ENCODE measurements at places on chromosomes 7 and 10.
A peak's percentile ranks its signal among the peaks of the same experiment; 100 is the strongest.

DNA sequence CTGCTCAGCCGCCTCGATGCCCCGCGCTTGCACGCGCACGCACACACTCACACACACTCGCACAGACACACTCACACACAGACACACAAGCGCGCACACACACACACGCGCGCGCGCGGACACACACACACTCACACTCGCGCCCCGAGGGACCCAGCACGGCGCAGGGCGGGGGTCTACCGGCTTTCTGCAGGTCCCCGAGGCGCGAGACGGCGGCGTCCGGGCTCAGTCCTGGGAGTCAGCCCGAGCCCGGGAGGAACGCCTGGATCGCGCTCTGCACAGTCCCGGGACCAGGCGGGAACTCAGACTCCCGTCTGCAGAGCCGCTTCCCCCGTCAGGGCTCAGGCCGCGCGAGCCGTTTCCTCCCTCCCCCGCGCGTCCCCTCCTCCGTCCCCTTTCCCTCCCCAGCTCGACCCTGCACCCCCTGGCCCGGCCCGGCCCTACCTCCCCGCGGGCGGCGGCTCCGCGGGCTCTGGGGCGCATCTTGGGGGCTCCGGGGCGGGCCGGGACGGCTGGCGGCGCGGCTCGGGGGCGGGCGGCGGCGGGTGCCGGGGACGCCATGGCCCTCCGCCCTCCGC lies 464 bp downstream of the DENND2A start:
- no peak for DNase-seq

DNA sequence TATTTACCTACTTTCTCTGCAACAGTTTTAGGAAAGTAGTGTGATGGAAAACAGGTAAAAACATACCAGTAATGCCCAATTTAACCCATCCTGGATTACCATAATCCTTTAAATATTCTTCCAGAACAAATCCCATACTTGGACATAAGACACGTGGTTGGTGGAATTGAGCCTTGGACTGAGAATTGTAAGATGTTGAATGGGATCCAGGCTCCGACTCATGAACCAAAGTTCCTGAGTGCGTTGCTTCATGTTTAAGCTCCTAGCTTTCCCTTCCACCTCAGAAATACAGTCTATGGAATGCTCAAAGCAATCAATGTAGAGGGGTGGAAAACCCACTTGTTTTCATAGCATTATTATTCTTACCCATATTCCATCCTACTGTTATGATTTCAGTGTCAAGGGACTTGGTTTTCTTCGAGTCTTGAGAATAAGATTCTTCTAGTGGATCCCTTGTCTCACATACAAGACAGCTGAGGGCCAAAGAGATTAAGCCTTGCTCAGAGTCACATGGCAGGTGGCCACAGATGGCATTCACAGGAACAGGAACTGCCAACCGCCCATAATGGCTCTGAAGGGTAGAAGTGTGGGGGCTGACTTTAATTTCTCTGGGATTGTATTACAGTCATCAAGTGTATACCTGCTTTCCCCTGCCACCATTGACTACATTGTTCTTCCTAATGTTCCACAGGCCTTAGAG lies 171.2 kb downstream of the GFRA1 start:
- peak; percentile 19 for DNase-seq

- no peak for DNase-seq
Observed at GRCh38 chr7:155526225-155526624, 20.1 kb downstream of the CNPY1 start.

DNA sequence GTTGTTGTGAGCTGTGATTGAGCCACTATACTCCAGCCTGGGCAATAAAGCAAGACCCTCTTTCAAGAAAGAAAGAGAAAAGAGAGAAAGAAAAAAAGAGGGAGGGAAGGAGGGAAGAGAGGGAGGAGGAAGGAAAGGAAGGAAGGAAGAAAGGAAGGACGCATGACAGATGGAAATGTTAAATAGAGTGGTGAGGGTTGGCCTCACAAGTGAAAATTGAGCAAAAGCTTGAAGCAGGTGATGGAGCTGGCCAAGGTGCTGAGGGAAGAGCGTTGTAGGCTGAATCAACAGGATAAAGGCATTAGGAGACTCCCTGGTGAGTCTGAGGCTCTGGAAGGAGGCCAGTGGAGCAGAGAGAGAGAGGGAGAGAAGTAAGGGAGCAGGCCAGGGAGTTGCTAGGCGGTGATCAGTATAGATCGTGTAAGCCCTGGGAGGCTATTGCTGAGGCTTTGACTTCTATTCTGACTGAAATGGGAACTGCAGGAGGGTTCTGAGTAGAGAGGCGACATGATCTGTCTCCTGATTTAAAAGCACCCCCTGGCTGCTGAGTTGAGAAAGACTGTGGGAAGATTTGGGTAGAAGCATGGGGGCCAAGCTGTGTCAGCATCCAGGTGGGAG lies 26.5 kb upstream of the TMEM248 start:
- no peak for DNase-seq

- DNase-seq: no peak
Observed at GRCh38 chr10:131653140-131653539, 247.7 kb upstream of the PPP2R2D start.

DNA sequence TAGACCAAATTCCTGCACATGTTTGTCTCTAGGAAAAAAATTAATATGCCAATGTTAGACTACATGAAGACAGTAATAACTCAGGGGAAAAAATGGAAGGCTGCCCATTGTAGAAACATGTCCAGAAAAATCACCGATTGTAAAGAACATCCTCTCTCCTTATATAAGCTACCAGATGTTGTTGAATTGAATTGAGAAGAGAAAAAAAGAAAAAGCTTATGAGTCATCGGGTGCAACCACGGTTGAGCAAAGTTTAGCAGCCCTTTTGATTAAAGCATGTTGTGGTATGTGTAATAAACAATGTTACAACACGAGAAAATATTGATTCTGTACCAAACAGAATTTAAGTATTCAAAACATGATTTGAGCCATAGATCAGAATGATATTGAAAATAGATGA lies 102.3 kb upstream of the ARHGAP21 start:
- peak; percentile 52 for DNase-seq

DNA sequence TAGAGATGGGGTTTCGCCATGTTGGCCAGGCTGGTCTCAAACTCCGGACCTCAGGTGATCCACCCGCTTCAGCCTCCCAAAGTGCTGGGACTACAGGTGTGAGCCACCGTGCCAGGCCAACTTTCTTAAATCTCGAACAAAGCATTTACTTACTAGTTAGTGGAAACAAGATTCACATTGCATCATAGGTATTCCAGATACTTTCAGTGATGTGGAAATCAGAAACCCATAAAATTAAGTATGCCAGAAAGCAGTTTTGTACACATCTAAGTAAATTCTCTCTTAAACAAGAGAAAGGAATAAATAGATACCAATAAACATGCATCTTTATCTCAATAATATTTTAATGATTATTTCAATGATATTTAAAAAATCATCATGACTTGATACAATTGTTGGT lies 75.5 kb downstream of the DGKI start:
- no peak for DNase-seq

DNA sequence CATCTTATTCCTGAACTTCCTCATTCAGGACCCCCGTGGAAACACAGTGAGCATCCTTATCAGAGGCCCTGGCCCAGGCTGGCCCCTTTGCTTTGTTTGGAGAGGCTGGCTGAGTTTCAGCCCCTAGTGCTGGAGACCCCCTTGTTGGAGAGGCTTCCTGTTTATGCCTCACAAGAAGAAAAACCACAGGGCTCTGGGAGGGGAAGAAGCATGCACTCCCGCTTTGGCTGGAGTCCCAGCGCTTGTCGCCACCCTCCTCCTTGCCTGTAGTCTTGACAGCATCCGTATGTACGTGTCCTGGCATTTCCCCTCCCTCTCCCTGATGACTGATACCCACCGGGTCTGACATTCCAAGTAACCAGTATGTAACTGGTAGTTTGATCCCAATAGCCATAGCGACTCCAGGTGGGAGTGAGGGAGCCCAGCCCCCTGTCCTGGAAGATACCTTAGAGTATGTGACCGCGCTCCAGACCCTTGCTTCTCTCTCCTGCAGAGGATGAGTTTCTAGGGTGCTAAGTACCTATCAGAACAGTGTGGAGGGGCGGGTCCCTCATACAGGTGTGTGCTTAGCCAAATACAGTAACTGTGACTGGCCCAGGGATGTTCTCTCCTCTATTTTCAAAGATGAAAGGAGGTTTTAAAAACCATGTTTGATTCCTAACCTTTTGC lies 6.9 kb upstream of the ATP6V0E2 start:
- no peak for DNase-seq

DNA sequence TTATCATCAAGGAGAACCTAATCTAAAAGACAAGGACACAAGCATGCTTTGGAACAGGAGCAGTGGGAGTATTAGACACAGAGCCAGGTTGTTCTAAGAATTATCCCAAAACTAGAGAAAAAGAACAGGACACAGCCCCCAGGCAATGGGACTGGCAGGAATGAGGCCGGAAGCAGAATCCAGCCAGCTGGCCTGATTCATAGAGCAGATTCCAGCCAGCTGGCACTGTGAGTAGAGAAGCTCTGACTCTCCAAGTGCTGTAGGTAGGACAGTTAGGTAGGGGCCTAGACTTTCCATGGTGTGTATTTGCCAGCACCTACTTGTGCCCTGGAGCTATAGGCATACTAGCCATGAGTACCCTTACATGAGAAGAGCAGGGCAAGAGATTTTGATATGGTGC lies 13.3 kb upstream of the RAB18 start:
- DNase-seq: no peak

DNA sequence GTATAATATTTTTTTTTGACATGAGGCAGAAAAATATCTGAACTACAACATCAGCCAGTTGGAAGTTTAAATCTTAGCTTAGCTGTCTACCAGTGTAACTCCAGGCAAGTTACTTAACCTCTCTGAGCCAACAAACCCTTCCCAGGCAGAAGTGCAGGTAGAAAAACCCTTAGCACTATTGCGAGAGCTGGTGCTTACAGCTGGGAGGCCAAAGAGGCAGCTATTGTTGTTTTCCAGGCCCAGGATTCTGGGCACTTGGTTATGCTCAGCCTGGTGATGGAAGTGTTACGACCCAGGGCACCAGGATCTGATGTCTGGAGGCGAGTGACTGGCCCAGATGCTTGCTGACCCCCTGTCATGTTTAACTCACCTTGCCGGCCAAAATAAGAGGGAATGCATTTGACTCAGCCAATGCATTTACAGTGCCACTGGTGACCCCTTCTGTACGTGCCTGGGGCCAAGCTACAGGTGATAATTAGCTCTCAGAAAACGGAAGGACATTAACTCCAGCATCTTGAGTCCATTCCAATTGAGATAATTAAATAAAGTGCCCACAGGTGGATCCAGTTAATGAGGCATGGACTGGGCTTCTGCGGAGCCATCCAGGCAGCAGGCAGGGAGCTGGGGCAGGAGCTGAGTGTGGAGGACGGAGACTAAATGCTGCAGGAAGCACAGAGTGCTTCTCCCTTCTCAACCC lies 126.5 kb upstream of the HABP2 start:
- DNase-seq: no peak

GRCh38 chr10:117609796-117610170 lies 67.2 kb downstream of the EMX2 start:
- DNase-seq: no peak

DNA sequence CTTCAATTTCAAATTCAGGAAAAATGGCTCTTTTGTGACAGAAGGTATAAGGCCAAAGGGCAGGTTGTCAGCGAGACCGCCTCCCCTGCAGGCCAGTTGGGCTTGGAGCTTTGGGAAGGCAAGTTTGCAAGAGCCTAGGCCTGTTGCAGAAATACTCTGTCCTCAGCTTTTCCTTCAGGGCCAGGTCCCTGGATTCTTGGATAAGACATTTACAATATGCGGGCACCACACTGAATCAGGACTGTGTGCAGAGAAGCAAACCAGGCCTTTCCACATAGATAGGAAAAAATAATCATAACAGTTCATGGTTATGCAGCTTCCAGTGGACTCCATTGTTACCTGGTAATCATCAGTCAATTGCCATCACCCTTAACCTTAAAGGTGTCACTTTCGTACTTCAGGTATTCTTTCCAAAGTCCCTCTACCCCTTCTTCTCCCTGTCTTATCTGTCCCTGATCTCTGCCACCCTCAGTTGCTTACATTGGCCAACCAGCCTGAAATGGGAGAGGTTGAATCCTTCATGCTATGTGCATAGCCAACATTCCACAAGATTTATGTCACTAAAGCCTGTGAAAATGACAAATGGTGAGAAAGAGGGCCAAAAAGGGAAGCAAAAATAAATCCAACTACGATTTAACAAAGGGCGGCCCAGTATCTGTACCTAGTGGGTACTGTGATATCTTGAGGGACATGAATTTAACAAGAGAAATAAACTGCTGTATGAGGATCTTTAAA lies 304.5 kb upstream of the NFE2L3 start:
- no peak for DNase-seq

GRCh38 chr7:71466448-71467145 lies 334.7 kb downstream of the GALNT17 start:
- no peak for DNase-seq

- peak; percentile 43 for DNase-seq
Observed at GRCh38 chr7:18590744-18591340, 95.3 kb downstream of the HDAC9 start.

DNA sequence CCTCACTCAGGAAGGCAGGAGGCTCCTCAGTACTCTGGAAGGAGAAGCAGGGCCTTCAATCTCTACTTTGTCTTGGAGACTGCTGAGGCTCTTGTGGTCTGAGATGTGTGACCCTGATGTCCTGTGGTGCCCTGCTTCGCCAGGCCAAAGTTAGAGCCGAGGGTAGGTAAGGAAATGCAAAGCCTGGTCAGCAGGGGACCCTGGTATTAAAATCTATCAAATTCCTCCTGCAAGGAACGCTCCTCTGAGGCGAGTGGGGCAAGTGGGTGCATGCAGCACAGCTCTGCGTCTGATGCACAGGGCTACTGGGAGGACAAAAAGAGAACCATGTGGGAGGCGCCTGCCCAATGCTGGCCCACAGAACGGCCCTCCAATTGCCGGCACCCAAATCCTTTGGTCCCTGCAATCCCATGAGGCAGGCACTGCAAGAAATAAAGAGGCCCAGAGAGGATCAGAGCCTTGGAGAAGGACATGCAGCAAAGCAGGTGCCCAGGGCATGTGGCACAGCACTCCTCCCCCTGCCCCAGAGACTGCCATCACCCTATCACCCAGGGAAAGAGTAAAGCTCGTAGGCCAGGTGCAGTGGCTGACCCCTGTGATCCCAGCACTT lies 23.1 kb upstream of the ZMIZ1 start:
- no peak for DNase-seq

DNA sequence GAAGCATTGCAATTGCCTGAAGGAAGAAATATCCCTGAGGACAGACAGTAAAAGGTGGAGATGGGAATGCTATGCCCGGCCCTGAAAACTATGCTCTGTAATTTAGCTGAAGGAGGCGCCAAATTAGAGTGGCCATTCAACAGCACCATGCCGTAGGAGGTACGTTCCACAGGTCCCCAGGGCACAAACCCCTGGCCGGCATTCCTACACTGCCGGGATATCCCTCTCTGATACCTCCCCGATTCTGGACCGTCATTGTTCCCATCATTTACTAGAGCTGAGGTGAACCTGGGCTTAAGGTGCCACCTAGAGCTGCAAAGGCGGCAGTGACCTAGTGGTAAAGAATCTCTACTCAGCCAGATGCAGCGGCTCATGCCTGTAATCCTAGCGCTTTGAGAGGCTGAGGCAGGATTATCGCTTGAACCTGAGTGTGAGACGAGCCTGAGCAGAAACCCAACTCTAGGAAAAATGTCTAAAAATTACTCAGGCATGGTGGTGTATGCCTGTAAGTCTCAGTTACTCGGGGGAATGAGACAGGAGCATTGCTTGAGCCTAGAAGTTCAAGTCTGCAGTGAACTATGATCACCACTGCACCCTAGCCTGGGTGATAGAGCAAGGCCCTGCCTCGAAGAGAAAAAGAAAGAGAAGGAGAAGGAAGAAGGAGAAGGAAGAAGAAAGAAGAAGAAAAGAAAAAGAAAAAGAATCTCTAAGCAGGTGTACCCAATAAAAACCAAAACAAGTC lies 53.0 kb upstream of the TNKS2 start:
- DNase-seq: no peak

- no peak for DNase-seq
Observed at GRCh38 chr7:111018960-111019736, 71.8 kb upstream of the LRRN3 start.

GRCh38 chr10:96902731-96903358 lies 70.7 kb downstream of the LCOR start:
- DNase-seq: no peak

Measured in GM04504 (cell line).